ENCODE measurements at places on chromosomes 7 and 10.

DNA sequence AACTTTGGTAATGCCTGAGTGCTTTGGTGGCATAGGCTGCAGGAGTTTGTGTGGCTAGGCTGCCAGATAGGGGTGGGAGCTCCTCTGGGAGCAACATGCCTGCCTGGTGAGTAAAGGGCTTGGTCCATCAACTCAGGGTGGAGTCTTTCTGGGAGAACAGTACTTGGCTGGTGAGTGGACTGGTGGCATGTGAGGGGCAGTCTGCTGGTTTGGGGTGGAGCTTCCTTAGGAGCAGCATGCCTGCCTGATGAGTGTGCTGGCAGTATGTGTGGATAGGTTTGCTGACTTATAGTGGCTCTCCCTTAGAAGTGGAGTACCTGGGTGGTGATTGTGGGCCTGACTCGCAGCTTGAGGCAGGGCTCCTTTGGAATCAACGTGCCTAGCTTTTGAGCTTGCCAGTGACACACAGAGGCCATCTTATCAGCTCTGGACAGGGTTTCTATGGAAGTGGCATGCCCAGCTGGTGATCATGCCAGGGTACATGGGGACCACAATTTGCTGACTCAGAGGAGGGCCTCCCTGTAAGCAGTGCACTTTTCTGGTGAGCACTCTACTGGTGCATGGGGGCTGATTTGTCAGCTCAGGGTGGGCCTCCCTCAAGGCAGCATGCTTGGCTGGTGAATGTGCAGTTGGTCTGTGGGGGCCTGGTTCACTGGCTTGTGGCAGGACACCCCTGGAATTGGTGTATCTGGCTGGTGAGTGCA lies 35.0 kb upstream of the SRI start:
- no peak for DNase-seq

- DNase-seq, result no peak
These were observed 381.2 kb upstream of the MBL2 start for GRCh38 chr10:53153831-53154230.

- no peak for DNase-seq
These were observed 321.3 kb downstream of the BICC1 start for GRCh38 chr10:58833771-58834561.

DNA sequence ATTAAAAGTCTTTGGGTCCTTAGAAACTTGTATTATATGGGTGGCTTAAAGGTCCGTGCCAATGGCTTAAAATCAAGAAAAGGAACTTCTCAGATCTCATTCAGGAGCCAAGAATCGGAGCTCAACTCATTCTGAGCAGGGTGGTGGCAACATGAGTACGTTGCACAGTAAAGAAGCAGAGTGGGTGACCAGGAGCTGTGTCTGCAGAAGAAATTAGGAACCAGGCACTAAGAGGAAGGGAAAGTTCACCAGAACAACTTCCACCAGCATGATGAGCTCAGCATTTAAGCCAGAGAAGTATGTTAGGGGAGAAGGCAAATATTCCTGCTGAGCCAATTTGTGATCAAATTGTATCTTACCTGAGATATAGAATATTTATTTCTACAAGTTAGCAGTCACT lies 236.0 kb upstream of the NRP1 start:
- no peak for DNase-seq

Measured in neuronal stem cell (in vitro differentiated cells).